ENCODE measurements at places on chromosomes 7 and 10.

- DNase-seq: no peak
Measured at GRCh38 chr7:40879941-40880543, 745.2 kb downstream of the SUGCT start.

DNA sequence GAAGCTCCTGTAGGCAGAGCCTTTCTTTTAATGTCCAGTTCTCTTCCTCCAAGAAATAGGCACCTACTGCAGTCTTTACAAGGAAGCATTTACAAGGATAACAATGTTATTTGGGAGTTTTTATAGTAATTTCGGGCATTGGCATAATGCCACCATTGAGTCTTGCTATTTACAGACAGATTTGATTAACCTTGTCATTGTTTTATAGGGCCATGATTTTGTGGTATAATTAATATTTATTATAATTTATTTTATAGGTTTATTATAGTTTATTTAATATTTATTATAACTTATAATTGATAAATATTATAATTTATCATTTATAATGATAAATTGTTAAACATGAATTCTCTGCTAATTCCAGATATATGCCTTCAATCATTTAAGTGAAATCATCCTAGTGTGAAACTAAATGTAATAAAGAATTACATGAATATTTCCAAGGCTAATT is 573 bp upstream of the POT1 start:
- no peak for DNase-seq

DNA sequence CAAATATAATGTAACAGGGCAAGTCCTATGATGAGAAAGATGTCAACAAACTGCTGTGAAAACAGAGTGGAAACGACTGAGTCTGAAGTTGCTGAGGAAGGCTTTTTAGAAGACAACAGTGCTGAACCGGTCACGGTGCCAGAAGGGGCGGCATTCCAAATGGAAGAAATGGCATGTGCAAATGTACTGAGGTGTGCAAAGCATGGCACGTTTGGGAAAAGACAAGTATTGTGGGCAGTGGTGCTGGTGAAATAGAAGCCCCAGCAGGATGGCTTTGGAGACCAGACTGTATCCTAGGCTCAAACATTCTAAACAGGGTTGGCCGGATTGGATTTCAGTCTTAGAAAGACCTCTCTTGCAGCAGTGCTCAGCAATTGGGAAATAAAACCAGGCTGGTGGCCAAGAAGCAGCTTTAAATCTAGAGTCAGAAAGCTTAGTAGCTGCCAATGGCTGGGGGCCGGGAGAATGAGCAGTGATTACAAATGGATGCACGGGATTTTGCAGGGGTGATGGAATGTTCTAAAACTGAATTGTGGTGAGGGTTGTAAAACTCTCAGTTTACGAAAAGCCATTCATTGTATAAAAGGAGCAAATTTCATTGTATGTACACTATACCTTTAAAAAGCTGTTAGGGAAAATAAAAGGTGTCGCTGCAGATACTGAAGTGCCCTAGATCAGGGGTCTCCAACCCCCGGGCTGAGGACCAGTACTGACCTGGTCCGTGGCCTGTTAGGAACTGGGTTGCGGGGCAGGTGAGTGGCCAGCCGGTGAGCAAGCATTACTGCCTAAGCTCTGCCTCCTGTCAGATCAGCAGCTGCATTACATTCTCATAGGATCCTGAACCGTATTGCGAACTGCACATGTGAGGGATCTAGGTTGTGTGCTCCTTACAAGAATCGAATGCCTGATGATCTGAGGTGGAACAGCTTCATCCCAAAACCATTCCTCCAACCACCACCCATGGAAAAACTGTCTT is 141.6 kb downstream of the HIBADH start:
- DNase-seq: no peak

GRCh38 chr7:8282871-8283270 is 20.9 kb upstream of the ICA1 start:
- DNase-seq: no peak

DNA sequence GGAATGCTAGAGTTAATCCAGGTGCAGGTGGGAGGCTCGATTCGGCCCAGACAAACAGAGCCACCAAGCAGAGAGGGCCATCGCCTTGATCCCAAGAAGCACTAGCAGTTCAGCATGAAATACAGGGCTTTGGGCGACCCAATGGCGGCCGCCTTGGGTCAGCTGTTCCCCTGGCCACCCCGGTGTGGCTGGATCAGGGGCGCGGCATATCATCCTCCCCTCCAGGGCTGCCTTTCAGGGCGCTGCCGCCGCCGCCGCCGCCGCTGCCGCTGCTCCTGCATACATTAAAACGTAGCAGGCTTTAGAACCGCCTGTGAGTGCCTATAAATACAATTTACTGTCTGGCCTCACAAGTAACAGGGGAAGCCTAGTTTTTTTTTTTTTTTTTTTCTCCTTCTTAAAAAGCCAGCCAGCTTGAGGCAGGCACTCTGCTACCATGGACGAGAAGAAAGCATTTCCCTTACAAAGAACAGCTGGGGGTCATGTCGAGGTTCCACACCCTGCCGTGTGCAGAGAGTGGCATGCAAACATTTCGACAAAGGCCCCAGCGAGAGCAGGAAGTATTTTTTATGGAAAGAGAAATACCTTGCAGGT is 57.7 kb upstream of the EFCAB10 start:
- no peak for DNase-seq

DNA sequence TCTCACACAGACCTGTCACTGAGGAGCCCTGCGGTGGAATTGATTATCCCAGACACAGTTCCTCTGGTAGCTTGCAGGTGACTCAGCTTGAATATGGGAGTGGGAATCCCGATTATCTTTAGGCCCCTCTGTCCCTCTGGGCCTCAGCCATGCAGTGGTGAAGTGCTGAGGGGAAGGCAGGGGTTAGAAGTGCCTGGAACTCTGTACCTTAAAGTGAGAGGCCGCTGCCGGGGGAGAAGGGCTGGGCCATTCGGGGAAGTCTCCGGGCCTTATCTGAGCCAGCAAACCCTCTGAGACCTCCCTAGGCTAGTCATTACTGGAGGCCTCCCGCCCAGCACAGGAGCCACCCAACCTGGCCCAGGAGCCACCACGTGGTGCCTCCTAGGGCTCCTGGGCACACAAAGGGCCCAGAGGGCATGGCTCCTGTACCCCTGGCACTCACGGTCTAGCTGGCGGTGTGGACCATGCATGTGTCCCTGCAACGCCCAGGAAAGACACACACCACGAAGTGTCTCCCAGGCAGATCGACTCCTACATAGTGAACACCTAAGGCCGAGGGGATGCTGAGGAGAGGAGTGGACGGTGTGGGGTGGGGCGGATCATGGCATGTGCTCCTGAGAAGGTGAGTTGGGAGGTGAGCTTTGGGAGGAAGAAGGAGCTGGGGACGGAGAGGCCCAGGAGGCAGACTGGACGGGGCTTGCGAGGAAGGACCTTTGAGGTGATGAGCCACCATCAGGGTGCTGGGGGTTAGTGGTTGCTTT is 56.2 kb downstream of the HK1 start:
- DNase-seq: no peak

- DNase-seq: no peak
Measured at GRCh38 chr7:114153700-114154099, 234.9 kb upstream of the PPP1R3A start.

DNA sequence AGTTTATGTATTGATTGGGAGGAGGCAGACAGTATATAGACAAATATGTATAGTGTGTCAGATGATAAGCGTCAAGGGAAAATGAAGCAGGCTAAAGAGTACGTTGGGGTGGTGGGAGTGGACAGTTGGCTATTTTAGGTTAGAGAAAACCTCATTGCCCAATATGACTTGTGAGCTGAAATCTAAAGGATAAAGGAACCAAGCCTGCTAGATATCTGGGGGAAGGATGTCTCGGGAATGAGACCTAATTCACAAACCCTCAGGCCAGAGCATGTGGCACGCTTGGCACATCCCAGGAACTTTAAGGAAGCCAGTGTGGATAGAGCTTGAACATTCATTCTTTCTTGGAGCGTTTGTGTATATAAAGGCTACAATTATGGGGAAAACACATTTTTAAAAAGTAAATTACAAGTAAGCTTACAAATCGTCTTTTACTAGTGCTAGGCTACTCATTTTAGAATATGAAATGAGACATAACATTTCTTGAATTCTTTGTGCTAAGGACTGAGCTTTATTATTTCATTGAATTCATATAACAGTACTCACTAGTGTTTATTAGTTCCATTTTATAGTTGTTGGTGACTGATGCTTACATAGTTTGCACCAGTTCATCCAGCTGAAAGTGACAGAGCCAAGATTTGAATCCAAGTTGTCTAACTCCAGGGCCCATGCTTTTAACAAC is 9.7 kb downstream of the FHIP2A start:
- DNase-seq: no peak

DNA sequence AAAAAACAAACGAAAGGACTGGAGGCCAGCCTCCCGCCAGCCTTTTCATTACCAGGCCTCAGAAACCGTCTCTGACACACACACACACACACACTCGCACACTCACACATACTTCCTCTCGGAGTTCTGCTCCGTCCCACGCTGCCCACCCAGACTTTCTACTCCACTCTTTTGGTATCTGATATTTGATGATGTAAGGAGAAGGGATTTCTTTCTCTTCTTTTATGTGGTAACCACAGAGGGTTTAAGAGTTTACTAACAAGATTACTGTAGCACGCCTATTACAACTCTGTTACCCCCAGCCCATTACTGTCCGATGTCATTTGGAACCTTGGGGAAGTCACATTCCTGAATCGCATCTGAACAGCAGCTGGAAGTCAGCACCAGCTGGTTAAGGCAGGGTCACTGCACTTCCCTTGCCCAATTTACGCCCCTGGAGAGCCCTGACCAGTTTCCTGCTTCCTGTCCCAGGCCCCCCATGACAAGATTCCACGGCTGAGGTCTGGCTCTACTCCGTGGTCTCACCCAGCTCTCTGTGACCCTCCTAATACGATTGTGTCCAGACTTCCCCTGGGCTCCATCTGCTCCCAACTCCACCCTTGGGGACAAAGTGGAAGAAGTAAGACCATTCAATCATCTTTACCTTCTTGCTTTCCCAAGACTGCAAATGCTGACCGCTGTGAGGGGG is 1.1 kb downstream of the DENND2A start:
- no peak for DNase-seq

GRCh38 chr7:33841705-33842129 is 63.6 kb upstream of the BMPER start:
- no peak for DNase-seq

- DNase-seq: no peak
Measured at GRCh38 chr10:29306688-29307087, 17.8 kb downstream of the LYZL1 start.

GRCh38 chr7:18530224-18531179 is 35.0 kb downstream of the HDAC9 start:
- DNase-seq: no peak

GRCh38 chr10:32234471-32234870 is 112.5 kb downstream of the EPC1 start:
- no peak for DNase-seq

GRCh38 chr7:48839108-48839507 is 85.2 kb upstream of the CDC14C start:
- no peak for DNase-seq

DNA sequence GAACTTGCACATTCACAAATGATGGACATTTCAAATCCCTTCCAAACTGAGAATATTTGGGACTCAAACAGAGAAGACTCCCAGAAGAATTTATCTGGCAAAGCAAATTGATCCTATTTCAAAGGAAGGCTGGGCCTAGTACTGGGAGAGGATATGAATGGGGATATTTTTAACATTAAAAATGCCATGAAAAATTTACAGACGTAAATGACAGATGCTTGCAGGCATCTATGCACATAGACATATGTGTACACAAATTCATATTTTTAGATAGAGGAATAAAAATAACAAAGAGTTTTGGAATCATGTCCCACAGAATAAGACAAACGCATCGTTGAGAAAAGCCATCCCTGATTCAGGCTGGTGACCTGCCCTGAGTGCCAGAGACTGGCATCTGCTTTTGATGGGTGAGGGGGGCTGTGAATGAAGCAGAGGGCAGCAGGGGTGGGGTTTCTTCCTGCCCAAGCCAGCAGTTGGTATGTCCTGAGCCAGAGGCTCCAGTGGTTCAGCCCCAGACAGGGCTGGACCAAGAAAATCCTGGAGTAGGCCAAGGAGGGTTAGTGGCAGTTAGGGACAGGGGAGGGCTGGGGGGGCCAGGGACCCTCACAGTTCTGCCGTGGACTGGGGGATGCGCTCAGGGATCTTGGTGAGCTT is 138.5 kb downstream of the SLIT1 start:
- DNase-seq: no peak

GRCh38 chr10:78176320-78177317 is 143.0 kb downstream of the RPS24 start:
- DNase-seq: no peak

DNA sequence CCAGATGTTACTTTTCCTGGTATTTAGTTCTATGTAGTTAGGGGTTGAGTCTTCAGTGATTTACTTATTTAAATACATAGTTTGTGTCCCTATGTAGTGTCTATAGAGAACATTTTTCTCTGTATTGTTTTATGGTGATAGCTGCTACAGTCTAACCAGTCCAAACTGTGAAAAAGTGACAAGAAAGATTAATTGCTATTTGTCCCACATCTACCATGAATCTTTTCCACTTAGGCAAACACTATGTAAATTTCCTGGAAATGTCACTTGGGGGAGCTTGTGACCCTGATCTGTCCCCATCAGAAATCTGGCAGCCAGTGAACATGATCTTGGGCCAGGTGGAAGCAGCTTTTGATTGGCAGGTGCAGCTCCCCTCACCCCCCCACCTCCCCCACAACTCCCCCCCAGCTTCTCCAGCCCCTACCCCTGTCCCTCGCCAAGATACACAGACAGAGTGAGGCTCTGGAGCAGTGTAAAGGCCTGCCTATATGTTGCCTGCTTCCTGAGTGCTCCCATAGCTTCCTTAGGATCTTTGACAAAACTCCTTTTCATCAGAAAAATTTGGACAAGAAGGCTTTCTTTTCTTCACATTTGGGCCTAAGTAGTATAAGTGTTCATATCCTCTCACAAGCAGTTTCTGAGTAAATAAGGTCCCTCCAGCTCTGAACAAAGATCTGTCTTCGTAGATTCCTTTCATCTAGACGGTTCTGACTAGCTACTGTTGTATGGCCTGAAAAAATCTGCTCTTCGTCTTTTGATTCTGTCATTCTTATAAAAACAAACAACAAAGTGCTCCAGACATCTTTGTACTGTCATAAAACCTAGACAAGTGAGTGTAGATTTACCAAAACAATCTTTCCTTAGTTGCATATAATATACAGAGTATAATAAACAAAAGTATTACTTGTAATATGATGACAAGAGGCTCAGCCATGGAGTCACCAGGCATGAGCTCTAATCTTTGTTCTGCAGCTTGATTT is 31.5 kb upstream of the SLC13A1 start:
- DNase-seq: no peak
